ENCODE measurements at places on chromosomes 16 and 17.

DNA sequence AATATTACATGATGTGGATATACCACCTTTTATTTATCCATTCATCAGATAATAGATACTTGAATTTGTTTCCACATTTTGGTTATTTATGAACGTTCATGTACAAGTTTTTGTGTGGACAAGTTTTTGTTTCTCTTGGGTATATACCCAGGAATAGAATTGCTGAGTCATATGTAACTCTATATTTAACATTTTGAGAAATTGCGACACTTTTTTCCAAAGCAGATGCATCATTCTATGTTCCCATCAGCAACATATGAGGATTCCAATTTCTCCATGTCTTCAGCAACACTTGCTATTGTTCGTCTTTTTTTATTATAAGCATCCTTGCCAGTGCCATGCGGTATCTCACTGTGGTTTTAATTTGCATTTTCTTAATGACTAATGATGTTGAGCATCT lies 93.9 kb downstream of the GSG1L start:
- DNase-seq, result no peak

- no peak for DNase-seq
Measured at GRCh38 chr16:2089706-2090480, 42.1 kb downstream of the TSC2 start.

GRCh38 chr16:57167953-57168352 lies 17.9 kb downstream of the PSME3IP1 start:
- no peak for DNase-seq

- DNase-seq, result no peak
Measured at GRCh38 chr17:31339906-31340661, 18.7 kb upstream of the EVI2A start.

GRCh38 chr16:24116046-24116776 lies 139.9 kb upstream of the CACNG3 start:
- no peak for DNase-seq

Measured in stimulated activated naive CD8-positive, alpha-beta T cell treated with anti-CD3 and anti-CD28 coated beads, Interleukin-15, amount 100 ng/mL, for 72 hours (primary cell).